Retinal pigment epithelial cell (primary cell): ENCODE measurements at places on chromosomes 2 and 18.

DNA sequence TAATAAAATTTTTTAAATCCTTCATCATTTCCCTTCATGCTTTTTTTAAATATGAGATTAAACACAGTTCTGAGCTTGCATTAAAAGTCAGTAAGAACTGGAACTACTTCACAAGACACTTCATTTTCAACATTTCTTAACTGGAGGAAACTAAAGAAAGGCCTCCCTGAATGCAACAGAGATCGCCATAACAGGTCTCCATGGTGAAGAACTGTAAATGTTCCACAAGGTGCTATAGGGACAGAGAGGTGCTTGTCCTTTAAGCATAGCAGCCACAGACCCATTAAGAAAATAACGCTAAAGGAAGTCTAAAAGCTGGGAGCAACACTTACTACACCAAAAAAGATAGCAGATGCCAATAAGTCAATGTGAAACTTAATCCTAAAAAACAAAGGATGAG, 8.5 kb downstream of the STAM2 start:
- no peak for DNase-seq

DNA sequence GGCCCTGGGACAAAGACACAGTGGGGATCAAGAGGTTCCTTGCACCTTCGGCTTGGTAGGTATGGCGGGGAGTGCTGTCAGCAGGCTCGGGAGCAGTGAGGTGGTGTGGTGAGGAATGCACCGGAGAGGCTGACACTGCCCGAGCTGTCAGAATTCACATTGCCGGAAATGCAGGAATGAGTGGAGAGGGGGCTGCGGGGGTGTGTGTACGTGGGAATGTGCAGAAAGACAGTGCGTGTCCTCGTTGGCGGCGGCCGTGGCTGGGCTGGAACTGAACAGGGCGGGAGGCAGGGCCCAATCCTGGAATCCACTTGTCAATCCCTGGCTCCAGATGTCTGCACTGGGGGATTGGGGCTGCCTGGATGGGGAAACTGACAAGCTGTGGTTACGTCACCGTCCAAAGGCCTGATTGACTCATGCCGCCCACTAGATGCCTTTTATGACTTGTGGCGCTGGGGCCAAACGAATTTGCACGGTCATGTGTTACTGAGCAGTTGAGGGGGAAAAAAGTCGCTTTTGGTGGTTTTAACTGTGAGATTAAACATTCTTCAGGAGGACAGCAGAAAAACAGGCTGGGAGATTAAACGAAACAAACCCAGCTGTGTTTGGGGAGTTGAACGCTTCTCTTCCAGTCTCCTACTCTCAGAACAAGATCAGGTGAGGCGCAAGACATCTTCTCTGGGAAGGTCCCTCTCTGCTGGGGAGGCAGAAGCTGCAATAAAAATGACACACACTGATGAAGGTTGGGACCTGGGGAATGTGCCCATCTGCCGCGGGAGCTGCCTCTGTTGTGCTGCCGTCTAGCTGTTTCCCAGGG, 189.4 kb upstream of the GLI2 start:
- DNase-seq, result peak; percentile 97

GRCh38 chr2:13751955-13752354, 880.6 kb upstream of the LRATD1 start:
- no peak for DNase-seq

DNA sequence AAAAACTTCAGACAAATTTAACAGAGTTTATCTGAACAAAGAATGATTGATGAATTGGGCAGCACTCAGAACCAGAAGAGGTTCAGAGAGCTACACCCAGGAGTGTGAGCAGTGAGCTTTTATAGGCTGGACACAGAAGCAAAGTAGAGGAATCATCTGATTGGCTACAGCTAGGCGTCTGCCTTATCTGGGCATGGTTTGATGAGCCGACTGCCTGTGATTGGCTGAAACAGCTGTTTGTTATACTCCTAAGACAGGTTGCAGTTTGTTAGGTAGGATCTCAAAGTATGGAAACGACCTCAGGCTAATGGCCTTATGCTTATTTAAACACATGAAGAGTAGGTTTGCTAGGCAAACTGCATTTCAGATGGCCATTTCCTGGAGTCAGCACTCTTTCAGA, 188.9 kb downstream of the MYO1B start:
- no peak for DNase-seq

DNA sequence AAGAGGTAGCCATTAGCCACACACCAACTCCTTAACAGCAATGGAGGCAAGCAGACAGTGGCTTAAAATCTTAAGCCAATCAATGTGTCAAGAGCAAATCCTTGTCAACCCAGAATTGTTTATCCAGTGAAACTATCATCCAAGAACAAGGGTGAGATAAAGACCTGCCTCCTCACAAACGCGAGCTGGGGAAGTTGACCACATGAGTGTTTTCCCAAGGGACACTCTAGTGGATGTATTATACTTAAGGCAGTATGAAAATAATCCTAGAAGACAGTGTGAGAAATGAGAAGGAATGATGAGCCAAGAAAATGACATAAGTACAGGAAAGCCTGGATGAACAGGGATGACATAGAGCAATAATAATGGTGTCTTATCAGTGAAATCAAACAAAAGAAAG, 209.6 kb downstream of the TWIST2 start:
- no peak for DNase-seq
